Type B pancreatic cell (in vitro differentiated cells): ENCODE measurements at places on chromosomes 13 and 19. TPM values are rescaled to one million over a fixed set of nuclear protein-coding genes. Genes with fewer than 3 reads are reported as not detected.

DNA sequence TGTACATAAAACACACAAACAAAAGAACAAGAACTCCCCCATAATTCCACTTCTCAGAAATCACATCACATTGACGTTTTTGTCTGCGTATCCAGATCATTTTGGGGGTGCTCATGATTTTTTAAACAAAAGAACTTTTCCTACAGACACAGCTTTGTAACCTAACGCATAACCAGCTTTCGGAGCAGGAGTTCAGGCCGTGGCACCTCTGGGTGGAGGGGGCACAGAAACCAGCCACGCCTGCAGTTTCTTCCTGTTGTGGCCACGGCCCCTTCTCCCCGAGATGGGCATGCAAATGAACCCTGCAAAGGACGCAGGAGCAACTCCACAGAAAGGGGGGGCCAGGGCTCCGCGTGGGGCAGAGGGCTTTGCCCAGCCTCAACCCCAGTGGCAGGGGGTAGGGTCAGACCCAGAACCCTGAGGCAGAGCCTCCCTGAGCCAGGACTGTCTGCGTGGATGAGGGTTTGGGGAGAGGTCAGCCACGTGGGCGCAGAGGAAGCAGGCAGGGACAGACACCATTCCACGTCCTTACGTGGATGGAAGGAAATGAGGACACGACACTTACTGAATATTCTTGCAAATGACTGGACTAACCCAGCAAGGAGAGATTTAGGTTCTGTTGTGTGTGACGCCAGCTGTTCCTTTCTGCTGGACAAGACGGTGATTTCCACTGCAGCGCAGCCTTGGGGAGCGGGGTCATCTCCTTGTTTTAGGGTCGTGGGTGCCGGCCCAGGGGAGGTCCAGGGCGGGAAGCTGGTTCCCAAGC, 64.4 kb downstream of the RASA3 start:
- no peak for DNase-seq

- no peak for DNase-seq
Measured at GRCh38 chr19:2627855-2628254, 74.6 kb downstream of the GNG7 start.

GRCh38 chr13:76868371-76868770, 17.8 kb downstream of the KCTD12 start:
- DNase-seq, result no peak

Gene GIPR
- total RNA-seq, result 8.0 and 9.1 TPM in 2 replicates

Gene PSG4
- total RNA-seq, result not detected in 2 replicates

Gene ZNF442
- total RNA-seq, result 2.4 and 5.1 TPM in 2 replicates
